NCI-H69 (cell line): ENCODE measurements at places on chromosomes 16 and 17.
A peak's percentile ranks its signal among the peaks of the same experiment; 100 is the strongest.

GRCh38 chr16:48101069-48101674 is 54.6 kb downstream of the ABCC12 start:
- DNase-seq, result peak; percentile 54

GRCh38 chr17:59466946-59467801 is 98.2 kb upstream of the DHX40 start:
- DNase-seq, result peak; percentile 89

DNA sequence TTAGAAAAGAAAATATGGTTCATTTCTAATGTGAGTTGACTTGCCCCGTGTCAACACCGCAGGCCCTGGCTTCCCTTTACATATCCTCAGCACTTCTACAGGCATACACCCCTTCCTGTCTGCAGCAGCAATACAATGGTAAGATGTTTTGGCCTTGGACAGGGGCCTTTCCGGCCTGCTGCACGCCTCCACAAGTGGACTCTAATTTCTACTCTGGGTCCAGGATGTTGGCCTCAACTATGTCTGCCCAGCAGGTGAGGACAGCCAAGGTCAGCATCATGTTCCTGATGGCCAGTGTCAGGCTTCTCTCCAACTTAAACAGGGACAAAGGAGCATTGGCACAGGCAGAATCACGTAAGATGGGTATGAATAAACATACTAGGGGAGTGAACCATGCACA is 11.0 kb downstream of the C17orf67 start:
- no peak for DNase-seq

DNA sequence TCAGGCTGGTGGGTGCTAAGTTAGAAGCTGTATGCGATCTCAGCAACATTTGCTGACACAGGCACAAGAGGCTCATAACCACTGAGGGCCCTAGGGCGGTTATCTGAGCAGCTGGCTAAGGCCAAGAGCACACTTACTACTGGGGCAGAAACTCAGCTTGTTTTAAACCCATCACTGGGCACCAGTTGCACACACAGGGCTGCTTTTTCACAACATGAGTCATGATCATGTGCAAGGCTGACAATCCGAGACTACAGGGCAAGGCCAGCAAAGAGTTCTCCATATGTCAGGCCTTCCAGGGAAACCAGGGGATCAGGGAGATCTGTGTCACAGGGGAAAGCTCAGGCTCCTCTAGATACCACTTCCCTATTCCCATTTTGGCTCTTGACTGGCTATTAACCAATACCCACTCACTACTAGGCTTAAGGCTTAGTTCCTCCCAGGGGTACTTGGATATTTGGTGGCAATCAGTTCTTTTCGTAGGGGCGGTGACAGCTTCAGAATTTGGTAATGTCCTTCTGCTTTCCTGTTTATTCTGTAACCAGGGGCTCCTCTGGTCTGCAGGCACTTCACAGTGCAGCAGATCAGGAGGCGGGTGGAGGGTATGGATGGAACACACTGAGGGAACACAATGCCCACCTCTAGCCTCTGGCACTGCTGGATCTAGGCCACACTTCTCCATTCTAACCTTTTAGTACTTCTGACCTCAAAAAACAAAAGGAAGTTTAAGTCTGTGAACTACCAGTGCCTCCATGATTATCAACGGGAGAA is 44.9 kb upstream of the ERN1 start:
- no peak for DNase-seq

DNA sequence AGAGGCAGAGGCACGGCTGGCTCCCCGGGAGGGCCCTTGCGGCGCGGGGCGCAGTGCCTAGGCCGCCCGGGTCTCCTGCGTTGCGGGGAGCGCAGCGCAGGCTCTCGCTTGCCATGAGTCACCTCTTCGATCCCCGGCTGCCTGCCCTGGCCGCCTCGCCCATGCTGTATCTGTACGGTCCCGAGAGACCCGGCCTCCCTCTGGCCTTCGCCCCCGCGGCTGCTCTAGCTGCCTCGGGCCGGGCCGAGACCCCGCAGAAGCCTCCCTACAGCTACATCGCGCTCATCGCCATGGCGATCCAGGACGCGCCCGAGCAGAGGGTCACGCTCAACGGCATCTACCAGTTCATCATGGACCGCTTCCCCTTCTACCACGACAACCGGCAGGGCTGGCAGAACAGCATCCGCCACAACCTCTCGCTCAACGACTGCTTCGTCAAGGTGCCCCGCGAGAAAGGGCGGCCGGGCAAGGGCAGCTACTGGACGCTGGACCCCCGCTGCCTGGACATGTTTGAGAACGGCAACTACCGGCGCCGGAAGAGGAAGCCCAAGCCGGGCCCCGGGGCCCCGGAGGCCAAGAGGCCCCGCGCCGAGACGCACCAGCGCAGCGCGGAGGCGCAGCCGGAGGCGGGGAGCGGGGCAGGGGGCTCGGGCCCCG is 390 bp downstream of the FOXL1 start:
- DNase-seq, result no peak

DNA sequence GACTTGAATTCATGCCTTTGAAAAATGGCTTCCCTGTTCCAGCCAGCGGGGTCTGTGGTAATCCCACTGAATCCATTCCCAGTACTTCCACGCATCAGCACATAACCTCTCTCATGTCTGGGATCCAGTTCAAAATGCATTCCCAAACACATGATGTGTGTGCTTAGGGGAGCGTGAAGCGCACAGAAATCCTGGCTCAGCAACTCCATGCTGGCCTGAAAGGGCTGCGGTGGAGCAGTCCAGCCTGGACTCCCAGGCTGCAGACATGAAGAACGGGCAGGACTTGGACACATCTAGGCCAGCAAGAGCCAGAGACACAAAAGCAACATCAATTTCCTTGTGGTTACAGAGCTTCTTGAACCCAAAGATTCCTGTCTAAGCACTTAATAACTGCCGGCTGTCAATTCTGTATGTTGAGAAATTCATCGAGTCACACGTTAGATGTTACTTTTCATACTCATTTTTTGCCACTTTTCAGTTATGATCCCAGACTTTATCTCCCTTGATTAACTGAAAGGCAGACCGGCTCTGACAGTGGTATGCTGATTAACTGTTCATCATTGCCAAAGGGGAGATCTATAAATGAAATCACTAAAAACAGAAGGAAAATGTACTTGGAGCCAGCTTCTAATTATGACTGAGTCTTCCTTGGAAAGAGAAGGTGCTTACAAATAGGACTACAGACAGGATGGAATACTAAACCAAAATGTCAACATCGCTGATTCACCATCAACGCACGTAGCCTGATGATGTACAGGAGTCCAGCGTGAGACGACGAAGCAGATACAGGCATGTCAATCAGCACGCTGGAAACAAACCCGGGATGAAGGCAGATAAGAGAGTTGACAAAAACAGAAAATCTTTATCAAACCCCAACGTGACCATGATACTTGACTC is 23.0 kb downstream of the NSMCE1 start:
- no peak for DNase-seq

DNA sequence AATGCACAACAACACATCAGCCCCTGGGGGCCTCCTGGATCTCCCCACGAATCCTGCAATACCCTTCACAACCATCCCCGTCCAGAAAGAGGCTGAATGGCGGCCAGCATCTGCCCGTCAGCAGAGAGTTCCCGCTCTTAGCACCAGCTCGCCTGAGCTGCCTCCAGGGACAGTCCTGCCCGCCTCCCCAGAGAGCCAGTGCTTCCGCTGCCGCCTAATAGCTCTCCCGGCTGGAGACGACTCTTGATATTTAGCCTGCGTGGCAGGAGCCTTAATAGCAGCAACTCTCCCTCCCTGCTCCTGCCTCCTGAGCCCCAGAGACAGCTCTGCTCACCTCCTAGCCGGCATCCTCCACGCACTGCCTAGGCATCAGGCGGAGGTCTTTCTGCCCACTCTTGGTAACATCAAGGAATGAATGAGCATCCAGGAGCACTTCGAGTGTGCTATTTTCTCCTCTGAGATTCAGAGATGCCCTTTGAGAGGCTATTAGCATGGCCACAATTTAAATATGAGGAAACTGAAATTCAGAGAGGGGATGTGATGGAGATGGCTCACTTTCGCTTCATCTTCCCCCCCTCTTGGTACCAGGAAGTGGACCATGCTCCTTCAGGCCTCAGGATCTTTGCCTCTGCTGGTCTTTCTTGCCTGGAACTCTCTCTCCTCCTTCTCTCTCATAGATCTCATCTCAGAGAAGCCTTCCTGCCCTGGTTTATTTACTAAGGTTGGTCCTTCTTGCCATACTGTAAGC is 67.9 kb downstream of the RAI1 start:
- peak; percentile 87 for DNase-seq

GRCh38 chr16:54344646-54345630 is 58.4 kb upstream of the IRX3 start:
- no peak for DNase-seq
